ENCODE measurements at places on chromosomes 6 and 20.

DNA sequence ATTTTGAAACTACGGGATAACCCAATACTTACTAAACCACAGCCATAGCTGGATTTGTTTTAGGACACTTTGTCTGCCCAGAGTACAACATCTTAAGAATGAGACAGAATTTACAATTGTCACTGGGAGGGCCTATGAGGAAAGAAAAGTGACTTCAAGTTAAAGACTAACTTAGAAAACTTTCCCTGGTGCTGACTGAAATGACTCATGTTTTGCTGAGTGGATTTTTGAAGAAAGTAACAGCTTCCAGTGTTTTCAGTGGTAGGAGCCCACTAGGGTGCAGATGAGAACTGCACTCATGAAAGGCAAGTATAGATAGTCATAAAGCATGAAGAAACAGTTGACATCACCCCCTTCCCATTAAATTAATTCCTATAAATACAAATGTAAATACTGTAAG, 988.2 kb upstream of the MAP3K7 start:
- DNase-seq: no peak

GRCh38 chr6:56377295-56377694, 129.9 kb upstream of the COL21A1 start:
- DNase-seq: no peak

DNA sequence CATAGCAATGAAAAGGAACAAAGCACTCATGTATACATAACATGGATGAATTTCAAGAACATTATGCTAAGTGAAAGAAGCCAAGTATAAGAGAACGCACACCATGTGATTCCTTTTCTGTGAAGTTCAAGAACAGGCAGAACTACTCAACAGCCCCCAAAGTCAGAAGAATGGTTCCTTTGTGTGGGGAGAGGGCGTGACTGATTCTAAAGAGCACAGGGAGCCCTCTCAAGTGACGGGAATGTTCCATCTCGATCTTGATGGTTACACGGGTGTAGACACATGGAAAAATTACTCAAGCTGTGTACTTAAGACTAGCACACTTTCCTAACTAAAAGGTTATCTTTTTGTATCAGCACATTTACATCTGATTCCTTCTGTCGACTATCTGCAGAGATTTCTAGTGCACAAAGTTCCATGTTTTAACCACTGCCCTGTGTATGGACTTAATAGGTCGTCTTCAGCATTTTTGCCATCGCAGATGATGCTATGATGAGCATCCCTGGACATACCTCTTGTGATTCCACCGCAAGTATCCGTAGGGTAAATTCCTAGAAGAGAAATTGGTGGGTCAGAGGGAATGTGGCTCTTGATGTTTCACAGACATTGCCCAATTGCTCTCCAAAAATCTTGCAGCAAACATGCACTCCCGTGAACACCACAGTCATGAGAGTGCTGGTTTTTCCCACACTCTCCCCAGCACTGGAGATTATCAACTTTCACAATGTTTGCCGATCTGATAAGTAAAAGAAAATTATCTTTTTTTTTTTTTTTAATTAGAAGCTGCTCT, 279.3 kb downstream of the BMP7 start:
- no peak for DNase-seq

- no peak for DNase-seq
Observed at GRCh38 chr6:28585335-28585734, 59.7 kb downstream of the GPX5 start.

GRCh38 chr6:91697010-91697695, 1110.3 kb upstream of the MAP3K7 start:
- no peak for DNase-seq

GRCh38 chr6:34813028-34813713, 21.3 kb downstream of the BLTP3A start:
- no peak for DNase-seq

DNA sequence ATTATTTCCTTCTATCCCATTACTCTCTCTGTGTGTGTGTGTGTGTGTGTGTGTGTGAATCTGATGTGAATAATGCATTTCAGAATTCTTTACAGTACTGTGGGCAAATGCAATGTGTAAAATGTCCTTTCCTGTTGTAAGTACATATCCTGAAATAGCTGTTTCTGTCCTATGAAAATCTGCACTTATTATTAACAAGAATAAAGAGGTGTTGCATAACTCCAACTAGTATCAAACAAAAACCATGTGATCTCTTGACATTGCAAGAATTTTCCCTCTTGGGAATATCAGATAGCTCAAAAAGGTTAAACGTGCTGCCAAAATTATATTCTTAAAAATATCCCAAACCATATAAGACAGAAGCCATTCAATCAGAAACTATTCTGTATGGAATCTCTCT, 52.0 kb downstream of the LGSN start:
- DNase-seq: no peak
